ENCODE measurements at places on chromosomes 1 and 21.

DNA sequence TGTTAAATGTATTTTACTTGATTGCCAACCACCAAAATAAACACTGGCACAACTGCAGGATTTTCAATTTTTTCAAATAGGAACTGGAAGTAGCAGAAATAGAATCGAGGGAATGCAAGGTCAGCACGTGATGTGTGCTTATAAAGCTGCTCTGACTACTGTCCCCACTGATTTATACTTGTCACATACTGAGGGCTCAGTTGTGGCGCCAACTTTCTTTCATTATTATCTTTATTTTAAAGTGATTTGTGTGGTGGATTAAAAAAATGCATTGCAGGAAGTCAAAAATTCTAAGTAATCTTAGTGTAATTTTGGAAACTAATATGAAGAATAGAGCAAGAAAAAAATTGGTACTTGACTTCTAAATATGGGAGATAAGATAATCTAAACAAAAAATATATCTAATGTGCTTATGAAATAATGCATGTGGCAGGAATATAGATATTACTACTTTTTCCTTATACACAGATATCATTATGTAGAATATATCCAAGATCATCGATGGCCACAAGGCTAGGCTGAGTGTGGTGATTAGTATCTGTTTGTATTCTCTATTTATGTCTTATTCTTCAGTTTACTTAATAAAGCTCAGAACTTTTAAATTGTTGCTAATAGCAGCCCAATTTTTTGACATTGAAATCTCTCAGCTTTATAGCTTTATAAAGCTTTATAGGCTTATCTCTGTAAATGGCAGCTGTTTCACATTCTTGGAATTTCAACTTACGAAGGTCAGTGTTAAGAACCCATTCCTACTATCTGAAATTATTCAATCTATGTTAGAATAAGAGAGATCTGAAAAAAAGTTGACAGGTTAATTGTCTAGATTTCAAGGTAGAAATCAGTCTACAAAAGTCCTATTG is 404.5 kb upstream of the ADAMTS5 start:
- no peak for DNase-seq

- DNase-seq, result no peak
These were observed 190.5 kb downstream of the ZP4 start for GRCh38 chr1:237700181-237700580.

- DNase-seq, result no peak
These were observed 6.5 kb upstream of the ATP1A4 start for GRCh38 chr1:160144921-160145320.

- DNase-seq, result no peak
These were observed 39.3 kb downstream of the TAS1R2 start for GRCh38 chr1:18819986-18820790.

- no peak for DNase-seq
These were observed 16.5 kb downstream of the TTF2 start for GRCh38 chr1:117076648-117077047.

DNA sequence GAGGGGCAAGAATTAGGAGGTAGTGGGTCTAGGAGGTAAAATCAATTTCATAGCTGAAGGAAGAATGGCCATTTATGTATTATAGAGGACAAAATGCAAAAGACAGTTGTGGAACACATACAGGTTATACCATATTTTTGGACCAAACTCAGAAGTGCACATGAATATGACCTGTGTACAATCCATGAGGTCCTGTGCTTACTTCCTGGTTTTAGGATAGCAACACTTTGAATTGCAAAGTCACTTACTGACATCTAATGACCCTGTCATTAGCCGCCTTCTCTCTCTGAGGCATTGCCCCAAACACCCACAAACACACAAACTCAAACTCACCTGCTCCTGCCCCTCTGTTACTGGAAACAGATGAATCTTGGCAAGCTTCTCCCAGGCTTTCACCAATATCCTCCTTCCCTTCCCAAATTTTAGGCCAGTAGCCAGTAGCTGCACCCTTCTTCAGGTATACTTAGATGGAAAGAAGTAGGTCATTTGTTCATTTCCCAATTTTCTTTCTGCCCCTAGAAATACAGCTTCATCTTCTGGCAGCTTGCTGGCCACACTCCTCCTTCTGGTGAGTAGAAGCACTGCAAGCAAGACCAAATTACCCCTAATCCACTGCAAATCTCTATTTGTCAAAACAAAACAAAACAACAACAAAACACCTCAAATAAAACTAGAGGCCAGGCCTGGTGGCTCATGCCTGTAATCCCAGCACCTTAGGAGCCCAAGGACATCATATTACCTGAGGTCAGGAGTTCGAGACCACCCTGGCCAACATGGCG is 13.7 kb upstream of the RPL5 start:
- DNase-seq, result no peak

DNA sequence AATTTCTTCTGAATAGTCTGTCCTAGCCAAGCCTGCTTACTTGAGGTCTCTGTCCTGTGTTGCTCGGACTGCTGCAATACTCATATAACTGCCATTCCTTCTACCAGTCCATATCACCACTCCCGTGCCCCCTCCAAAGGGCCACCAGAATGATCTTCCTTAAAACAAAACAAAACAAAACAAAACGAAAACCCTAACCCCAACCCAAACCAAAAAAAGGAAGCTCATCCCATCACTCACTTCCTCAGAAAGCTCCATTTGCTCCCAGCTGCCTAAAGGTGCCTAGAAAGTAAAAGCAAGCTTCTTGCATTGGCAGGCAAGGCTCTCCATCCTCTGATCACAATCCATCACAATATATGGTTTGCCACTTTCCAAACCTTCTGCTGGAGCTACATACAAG is 20.3 kb downstream of the USP24 start:
- DNase-seq, result no peak

GRCh38 chr1:51877434-51878307 is 856 bp downstream of the NRDC start:
- DNase-seq, result no peak

DNA sequence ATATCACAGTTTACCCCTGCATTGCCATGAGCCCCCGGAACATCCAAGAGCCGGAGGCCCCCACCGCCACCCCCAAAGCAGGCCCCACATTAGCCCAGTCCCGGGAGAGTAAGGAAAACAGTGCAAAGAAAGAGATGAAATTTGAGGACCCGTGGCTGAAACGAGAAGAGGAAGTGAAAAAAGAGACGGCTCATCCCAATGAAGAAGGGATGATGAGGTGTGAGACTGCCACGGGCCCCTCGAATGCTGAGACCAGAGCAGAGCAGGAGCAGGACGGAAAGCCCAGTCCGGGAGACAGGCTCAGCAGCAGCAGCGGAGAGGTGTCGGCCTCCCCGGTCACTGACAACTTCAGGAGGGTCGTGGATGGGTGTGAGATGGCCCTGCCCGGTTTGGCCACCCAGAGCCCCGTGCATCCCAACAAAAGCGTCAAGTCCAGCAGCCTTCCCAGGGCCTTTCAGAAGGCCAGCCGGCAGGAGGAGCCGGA is 532.4 kb downstream of the KIF26B start:
- DNase-seq, result no peak
